NCI-H2081 treated with DMSO at 0.1 percent for 48 hours (cell line): ENCODE measurements at places on chromosomes 6 and 20.

DNA sequence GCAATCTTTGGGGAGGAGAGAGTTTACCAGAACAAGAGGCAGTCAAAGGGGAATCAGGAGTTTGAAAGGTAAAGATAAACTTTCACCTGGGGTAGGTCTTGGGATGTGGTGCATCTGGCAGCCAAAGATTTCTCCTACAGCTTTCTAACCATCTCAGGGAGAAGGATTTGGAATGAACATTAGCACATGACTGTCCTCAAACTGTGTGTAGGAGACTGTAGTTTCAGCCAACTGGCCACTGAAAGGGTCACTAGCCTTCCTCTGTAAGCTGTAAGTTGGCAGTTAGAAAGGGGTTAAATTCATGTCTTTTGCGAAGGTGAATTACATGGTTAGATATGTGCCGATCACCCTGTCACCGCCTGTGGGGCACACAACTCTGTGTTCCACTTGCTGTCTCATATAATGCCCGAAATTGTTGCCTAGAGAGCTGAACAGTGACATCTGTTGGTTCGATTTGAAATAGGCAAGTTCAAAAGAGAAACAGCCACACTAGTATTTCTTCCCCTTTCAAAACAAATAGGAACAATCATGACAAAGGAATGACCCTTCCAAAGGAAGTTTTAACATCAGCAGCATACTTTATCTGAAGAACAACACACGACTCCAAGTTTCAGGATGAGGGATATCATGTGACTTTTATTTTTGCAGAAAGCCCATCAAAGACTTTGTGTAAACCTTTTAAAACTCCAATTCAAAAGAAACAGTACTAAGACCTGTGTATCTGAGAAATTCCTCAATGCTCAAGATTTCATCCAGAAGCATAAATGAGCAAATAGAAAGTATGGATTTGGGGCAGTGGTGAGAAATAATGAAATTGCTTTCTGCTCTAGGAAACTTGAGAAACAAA lies 1.1 kb upstream of the OPN5 start:
- DNase-seq: no peak

- no peak for DNase-seq
Observed at GRCh38 chr6:144294016-144294415, 8.9 kb downstream of the UTRN start.

GRCh38 chr6:158468666-158469065 lies 91.2 kb upstream of the TMEM181 start:
- no peak for DNase-seq

DNA sequence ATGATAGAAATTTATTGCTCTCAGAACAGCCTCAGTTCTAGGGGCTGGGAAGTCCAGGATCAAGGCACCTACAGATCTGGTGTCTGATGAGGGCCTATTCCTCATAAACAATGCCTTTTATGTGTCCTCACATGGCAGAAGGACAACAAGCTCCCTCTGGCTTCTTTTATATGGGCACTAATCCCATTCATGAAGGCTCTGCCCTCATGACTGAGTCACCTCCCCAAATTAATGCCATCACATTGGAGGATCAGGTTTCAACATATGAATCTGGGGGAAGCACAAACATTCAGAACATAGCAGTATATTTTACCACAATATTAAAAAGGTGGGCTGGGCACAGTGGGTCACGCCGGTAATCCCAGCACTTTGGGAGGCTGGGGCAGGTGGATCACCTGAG lies 58.5 kb upstream of the CCN6 start:
- DNase-seq: no peak
